ENCODE measurements at places on chromosomes 7 and 10.

- DNase-seq = no peak
Measured at GRCh38 chr7:142100634-142101033, 10.9 kb upstream of the MGAM2 start.

DNA sequence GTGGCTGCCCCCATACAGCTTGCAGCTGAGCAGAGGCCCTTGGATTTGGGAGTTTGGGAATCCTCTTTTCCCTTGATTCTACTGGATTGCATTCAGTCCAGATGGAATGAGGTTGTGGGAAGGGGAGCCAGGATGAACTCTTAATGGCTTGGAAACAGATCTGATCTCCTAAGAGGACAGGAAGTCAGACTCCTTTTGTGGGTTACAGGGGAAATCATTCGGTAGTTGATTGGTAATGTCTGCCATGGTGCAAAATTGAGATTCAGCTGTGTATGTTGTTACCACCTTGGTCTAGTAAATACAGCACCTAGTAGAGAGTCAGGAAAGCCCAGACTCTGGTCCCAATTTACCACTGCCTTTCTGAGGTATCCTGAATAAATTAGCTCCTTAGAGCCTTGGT, 144.2 kb upstream of the TNRC18 start:
- no peak for DNase-seq

DNA sequence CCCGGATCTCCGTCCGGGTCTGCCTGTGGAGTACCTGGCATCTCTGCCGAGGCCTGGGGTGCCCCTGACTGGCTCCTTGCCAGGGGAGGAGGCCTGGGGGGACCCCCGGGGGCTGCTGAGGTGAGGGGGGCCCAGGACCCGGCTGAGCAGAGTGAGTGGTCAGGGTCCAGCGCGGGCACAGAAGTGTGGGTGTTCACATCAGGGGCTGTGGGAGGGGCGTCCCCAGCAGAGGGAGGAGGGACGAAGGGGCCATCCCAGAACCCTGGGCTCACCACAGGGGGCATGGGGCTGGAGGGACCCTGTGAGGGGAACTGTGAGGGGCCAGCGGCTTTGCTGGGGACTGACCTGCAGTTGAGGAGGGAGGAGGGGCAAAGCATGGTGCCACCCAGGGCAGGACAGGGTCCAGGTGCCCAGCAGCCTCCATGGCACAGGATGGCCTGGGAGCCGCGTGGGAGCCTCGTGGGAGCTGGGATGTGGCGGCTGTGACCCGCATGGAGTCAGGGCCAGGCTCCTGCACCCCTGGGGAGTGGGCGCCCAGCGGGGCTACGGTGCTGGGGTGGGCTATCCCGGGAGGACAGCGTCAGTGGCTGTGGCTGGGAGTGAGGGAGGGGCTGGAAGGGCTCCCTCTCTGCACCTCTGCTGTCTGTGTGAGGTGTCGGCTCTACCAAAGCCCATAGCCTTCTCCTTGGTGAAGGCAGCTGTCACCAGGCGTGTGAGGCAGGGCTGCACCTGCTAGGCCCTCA, 91.2 kb downstream of the DNAJB6 start:
- DNase-seq = no peak

DNA sequence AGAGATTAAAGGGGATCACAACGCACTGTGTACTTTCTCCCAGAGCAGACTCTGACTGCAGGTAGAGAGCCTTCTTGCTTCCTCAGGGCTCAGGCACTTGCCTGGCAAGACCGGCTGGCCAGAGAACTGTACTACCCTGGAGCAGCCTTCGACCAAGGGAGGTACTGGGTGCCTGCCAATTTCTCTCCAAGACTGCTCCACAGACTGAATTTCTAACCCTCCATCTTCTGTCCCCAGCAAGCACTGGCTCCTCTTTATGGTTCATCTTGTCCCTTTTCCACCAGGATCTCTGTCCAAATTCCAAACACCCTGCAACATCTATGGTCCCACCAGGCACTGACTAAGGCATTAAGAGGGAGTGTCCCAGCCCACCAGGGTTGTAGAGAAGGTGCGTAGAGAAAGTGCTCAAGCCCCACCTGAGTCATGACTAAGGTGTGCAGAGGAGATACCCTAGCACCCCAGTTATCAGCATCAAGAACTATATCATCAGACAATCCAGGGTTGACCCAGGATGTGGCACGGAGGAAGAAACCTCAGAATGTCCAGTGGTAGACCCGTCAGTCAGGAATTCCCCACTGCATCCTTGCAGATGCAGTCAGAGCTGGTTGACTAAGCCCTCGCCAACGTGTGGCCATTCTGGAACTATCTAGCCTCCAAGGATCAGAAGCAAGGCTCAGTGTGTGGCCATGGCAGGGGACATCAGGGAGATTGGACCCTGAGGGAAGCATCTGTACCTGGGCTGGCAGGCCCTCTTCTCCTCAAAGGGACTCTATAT, 60.9 kb upstream of the CAMK2B start:
- DNase-seq = no peak

DNA sequence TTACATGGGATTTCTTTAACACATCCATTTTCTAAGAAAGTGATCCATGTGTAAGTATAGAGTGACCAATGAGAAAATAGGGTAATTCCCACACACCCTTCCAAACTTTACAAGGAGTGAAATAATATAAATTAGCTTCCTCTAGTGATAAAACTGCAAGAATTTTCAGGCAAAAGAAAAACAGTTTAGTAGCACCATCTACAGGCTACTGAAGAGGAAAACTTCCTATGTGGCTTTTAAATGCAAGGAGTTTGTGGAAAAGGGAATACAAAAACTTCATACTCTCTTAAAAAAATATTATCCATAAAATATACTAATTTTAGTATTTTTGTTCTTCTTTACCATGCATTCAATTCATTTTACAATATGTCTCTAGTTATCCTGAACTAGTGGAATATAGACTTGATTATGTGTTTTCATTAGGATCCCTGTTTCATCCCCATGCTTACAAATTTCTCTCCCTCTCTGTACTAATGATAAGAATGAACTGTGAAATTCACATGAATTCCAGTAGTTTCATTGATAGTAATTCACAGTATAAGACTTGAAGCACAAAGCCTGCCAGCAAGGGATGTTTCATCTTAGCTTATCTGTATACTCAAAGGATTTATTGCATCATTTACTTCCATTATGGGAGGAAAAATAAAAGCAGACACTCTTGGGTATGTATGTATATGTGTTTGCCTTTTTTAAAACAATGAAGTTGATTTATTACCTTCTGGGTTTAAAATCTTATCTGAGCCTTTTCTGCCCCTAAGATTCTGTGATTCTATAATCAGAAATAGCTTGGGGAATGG, 442.9 kb downstream of the AUTS2 start:
- DNase-seq = no peak

DNA sequence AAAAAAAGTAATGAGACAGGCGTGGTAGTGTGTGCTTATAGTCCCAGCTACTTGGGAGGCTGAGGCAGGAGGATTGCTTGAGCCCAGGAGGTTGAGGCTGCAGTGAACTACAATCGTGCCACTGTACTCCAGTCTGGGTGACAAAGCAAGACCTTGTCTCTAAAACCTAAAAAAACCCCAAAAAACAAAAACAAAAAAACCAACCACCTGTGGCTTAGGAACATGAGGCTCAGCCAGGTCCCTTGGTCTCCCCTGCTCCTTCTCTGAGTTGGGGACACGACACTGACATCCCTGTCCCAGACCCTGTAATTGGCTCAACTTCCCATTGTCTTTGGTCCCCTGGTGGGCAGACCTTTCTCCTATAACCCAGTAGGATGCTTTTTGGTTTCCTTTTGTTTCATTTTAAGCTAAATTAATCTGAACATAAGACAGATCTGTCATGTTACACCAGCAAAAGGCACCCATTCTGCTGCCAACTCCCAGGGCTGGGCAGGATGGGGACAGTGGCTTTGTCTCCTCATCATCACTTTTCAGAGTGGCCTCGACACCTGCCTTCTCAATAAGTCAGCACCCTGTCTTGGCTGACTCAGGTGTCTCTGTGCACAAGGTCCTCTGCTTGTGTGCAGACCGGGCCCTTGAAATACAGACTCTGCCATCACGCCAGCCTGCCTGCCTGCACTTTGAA, 74.4 kb downstream of the MYL10 start:
- DNase-seq = no peak

DNA sequence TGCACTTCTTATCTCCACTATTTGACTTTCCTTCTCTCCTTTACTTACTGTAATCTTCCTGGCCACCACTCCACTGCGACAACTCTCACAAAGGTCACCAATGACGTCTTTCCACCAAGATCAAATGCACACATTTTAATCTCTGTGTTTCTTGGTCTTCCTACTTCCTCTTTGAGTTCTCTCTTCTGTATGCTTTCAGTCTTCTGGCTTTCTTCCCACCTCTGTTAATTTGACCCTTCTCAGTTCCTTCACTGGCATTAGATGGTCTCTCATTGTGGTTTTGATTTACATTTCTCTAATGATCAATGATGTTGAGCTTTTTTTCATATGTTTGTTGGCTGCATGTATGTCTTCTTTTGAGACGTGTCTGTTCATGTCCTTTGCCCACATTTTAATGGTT, 31.9 kb downstream of the FAM107B start:
- no peak for DNase-seq
